ENCODE measurements at places on chromosomes 2 and 18.

DNA sequence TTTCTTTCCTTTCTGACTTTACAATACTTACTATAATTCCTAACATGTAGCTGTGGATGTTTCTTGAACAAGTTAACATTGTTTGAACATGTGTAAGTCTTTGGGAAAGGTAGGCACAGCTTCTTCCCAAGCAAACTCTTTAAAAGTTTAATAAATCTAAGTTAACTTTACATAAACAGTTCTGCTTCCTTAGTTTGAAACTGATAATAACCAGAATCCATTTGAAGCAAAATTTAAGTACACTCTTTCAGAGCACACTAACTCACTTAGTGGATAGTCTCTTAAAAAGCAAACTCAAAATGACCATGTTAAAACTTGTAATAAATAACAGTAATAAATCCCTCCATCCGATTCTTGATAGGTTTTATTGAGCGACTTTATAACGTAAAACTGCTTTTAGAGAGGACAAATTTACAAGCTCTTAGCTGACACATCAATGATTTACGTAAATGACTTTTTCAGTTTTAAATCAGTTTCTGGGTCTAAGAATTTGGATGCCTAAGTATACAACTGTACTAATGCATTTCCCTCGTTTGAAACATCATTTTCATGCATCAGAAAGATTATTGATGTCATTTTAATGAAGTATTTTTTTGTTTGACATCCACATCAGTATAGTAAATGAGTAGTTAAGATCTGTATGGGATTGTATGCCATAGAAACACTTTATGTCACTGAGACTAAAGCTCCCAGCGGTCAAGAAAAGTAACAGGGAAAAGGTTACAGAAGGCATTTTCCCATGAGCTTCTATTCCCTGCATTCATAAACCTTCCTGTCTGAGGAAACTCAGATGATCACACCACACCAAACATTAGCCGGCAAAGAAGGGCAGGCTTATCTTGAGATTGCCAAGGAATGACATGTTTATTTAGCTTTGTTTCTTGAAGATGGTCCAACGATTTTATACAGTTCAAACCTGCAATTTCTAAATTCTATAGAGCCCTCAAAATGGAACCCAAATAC is 67.5 kb downstream of the PDE1A start:
- no peak for DNase-seq

- DNase-seq, result no peak
Observed at GRCh38 chr2:179252423-179252822, 12.2 kb downstream of the SESTD1 start.

DNA sequence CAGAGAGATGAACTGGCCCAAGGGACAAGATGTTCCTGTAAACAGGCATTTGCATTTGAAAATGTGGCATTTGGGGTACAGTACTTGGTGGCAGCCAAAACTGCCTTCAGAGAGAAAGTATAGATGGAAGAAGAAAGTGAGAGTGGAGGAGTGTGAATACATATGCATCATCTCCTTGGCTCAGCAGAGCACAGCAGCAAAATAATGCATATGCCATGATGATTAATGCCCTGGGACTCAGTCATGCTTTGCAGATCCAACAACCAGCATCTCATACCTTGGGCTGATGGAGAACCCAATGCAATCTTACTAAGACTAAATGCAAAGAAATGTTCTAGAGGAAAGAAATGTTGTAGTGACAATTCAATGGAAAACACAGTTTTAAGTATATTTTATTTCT is 29.7 kb upstream of the CYTIP start:
- no peak for DNase-seq

DNA sequence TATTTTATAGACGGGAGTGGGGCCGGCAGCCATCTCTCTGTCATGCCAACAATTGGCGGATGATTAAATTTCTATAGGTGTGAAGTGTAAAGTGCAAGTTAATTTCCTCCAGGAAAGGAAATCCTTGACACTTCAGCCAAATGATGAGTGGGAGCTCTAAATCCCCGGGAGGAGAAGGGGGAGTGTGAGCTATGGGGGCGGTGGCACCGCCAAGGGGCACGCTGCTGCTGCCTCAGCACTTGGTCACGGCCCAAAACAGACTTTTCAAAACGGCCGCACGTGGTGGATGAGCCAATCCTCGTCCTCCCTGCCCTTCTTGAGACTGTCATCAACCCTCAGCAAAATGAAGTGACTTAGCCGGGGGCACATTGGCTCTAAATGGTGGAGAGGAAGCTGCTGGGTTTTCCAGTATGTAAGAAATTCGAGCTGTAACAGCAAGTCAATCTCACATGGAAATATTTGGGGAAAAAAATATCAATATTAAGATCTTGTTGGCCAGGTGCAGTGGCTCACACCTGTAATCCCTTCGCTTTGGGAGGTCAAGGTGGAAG is 200.8 kb downstream of the TFCP2L1 start:
- no peak for DNase-seq

DNA sequence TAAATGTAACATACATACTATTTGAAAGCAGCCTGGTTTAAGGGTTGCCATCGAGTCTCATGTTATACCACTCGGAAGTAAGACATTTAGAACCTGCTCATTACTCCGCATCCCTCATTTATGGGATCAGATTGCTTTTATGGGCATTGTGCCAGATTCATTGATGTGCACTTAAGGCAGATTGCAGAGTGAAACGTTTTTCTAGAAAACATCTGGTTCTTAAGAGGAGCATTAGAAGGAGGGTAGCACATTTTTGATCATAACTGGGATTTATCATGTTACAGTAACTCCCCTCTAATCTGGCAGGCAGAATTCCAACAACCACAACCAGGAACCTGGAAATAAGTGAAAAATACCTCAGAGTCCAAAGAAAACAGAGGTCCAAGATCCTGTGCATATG is 74.2 kb upstream of the GALNT3 start:
- no peak for DNase-seq

GRCh38 chr18:26448714-26449159 is 99.6 kb downstream of the KCTD1 start:
- no peak for DNase-seq

DNA sequence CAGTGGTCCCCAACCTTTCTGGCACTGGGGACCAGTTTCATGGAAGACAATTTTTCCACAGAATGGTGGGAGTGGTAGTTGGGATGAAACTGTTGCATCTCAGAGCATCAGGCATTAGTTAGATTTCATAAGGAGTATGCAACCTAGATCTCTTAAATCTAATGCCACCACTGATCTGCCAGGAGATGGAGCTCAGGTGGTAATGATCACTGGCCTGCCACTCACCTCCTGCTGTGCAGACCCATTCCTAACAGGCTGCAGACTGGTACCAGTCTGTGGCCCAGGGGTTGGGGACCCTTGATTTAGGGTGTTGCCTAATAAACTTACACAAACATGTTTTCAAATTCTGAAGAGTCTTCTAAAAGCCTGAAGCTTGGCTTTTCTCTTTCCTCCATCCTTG is 261.3 kb downstream of the CDH19 start:
- no peak for DNase-seq

DNA sequence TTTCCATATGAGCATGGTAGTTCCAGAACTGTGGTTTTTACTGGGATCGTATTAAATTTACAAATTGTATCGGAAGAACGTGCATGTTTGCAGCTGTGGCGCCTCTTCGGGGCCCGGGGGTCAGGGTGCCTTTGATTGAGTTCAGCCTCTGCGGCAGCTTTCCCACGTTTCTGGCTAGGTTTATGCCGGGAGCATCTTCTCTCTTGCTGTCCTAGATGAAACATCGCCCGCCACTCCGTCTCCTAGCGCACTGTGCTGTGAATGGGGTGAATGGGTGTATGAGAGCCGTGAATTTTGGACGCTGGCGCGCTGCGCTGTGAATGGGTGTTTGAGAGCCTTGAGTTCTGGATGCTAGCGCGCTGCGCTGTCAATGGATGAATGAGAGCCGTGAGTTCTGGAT is 12.3 kb downstream of the PDCD1 start:
- DNase-seq, result no peak

DNA sequence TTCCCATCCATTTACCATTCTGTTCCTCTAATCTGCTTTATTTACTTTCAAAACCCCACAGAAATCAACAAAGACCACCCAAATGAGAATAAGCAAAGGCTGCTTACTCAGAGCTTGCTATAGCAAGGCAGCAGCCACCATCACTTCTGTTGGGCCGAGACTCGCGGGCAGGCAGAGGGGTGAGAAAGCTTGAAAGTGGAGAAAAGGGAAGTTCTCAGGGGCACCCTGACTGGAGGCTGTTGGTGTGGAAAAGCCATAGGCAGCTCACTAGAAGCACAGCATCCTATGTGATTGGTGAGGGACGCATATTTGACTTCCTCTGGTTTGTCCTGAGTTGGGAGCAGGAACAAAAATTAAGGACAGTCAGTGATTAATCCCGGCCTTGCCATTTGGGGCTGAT is 269.7 kb upstream of the THSD7B start:
- DNase-seq, result no peak

DNA sequence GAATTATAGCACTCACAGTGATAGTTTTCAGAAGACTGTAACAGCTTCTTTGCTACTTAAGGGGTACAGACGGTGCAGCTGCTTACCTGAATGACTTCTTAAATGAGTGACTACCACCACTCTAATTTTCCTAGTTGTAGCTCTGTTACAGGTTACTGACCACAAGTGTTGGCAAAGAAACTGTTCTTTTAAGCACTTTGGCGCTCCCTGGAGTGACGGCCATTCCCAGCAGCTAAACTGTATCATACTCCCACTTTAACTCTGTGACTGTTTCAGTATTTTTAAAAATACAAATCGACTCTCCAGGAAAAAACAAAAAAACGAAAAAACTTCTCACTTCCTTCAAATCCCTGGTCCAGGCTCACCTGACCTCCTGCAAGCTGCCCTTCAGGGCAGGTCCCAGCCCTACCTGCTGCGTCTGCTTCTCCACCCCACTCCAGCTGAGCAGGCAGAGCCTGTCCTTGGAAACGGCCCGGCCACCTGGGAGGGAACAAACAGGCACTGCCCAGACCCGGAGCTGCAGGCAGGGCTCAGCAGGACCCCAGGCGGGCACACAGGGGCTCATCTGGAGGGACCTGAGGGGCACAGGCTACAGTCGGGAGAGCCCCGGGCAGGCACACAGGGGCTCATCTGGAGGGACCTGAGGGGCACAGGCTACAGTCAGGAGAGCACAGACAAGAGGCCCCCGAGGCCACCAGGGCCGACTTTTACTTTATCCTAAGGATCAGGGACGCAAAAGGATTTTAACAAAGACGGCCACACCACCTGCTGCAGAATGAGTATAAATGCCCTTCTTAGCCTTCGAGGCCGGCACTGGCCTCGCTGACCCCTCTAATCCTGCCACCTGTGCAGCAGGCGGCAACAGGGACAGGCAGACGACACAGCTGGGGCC is 24.5 kb downstream of the SLC66A2 start:
- no peak for DNase-seq

GRCh38 chr2:20611077-20611843 is 39.6 kb downstream of the HS1BP3 start:
- DNase-seq, result no peak

- peak; percentile 2 for DNase-seq
Observed at GRCh38 chr2:168194784-168195522, 52.4 kb downstream of the STK39 start.

DNA sequence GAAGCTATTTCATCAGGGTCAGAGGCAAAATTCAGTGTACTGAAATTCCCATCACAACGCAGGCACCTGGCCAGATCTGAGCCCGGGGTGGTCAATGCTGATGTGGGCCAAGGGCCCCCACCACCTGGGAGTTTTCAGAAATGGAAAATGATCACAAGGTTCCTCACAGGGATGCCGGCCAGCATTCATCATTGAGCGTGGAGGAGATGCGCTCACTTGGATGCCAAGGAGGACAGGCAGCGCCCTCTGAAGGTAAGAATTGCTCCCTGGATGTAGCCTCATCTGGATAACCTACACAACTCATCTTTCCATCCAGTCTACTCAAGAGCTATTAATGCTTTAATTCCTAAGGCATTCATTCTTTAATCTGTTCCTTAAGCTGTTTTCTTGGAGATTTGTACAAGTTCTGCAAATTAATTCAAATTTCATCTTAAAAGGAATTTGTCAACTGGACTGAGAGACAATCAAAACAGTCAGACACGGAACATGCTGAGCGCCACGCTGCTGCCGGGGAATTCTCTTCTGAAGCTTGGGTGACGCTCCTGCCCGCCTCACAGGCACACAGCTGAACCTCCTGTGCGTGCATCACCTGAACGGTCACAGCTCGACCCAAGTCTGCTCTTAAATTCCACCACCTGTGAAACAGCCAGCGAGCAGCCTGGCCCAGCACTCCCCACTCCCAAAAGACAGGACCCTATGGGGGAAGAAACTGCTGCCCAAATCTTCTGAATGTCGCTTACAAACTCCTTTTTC is 206.7 kb downstream of the HDAC4 start:
- DNase-seq, result peak; percentile 3

DNA sequence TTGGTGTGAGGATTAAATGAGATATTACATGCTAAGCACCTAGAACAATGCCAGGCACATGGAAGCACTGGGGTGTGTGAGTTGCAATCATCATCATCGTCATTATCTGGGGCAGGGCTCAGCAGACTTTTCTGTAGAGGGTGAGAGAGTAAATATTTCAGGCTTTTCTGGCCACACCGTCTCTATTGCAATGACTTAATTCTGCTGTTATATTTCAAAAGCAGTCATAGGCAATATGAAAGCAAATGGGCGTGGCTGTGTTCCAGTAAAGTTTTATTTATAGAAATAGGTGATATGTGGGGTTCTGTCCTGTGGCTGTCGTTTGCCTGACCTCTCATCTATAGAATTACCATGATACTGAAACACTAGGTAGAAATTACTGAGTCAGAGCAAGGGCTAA is 60.6 kb downstream of the IL1R2 start:
- no peak for DNase-seq

GRCh38 chr2:120886534-120887319 is 151.1 kb downstream of the GLI2 start:
- DNase-seq, result no peak

GRCh38 chr18:36329684-36330434 is 32.3 kb downstream of the FHOD3 start:
- no peak for DNase-seq

DNA sequence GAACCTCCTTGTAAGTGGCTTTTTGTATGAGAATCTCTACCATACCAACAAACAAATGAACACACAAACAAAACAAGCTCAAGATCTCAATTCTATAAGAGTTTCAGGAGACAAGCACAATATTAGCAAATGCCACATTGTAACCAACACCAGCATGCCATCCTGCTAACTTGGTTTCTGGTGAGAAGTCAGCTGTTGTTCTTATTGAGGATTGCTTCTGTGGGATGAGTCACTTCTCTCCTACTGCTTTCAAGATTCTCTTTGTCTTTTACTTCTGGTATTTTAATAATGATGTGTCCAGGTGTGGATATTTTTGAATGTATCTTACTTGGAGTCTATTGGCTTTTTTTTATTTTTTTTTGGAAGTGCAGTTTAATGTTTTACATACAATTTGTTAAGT is 131.7 kb downstream of the BCL2L11 start:
- no peak for DNase-seq

DNA sequence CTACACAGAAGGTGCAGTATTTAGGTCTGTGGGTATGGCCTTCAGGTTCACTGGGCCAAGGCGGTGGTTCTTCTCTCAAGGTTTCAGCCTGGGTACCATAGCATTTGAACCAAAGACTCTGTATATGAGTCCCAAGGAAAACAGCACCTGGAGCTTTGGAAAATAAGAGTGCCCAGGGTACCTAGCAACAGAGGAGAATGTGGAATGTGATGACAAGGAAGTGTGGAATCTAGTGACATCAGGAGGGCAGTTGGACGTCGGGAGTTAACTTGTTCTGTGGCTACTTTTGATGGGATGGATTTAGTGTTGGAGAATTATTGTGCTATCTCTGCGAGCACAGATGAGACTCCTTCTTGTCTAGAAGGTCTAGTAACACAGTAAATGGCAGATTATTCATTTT is 201.2 kb downstream of the NOL4 start:
- DNase-seq, result no peak

Data from NCI-H146 (cell line).